ENCODE measurements at places on chromosomes 12 and 14.

DNA sequence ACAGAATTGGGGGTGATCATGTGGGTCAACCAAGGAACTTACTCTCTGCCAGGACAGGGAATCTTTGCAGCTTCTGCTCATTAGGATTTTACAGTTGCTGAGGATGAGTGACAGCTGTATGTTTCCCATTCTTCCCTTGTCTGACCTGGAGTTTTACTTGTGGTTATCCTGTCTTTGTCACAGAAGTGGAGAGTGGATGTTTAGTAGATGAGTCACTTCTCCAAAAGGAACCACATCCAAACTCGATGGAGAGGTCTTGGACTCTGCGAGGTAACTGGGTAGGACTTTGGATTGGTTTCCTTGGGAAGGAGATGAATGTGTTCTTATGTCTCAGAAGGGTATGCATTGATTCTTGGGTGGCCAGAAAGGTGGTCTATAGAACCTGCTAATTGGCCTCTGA lies 53.8 kb upstream of the USP44 start:
- no peak for DNase-seq

- DNase-seq = no peak
Observed at GRCh38 chr14:36217027-36217426, 40.5 kb upstream of the PTCSC3 start.

GRCh38 chr14:57287745-57288144 lies 19.0 kb downstream of the AP5M1 start:
- peak; percentile 74 for DNase-seq

GRCh38 chr12:20628226-20628787 lies 66.8 kb upstream of the SLCO1C1 start:
- no peak for DNase-seq

DNA sequence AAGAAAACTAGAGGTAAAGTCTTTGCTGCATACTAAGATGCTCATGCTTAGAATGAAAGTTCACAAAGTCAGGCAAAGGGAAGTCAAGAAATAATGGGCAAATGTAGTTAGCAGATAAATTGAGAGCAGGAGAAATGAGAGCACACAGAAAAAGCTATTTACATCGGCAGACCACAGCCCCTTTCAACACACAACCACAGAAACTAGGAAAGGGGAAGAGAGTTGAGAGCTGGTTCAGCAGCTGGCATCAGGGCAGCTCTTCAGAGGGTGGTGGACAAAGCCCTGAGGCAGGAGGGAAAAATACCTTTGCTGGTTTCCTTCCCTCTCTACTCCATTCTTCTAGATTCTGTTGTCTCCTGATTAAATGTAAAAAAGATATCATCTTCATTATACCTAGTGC lies 95.4 kb upstream of the ANO4 start:
- no peak for DNase-seq

DNA sequence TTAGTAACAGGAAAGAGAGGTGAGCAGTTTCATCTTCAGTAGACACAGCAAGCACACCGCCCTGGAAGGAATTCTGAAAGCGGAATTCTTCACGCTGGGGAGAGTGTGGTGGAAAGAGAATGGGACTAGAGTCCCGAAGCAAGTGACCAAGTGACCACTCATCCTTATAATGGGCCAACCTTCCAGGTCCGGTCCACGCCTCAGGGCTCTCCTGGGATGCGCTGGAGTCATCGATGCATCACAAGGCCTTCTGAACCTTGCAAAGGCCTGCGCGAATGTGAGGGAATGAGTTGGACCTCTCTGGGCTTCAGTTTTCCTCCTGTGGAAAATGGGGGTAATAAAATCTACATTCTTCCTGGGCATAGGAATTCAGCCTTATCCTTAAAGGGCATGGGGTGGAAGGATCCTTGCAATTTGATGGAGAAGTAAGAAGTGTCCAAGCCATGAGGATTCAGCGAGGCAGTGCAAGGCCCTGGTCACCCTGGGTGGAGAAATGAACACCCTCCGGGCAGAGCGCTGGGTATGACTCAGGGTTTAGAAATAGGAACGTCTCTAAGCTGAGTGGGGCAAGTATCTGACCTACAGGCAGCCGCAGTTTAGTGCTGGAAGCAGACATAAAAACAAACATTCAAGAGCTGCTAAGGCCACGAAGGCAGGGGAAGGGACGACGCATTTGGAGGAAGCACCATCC lies 97.7 kb downstream of the SETD3 start:
- no peak for DNase-seq

DNA sequence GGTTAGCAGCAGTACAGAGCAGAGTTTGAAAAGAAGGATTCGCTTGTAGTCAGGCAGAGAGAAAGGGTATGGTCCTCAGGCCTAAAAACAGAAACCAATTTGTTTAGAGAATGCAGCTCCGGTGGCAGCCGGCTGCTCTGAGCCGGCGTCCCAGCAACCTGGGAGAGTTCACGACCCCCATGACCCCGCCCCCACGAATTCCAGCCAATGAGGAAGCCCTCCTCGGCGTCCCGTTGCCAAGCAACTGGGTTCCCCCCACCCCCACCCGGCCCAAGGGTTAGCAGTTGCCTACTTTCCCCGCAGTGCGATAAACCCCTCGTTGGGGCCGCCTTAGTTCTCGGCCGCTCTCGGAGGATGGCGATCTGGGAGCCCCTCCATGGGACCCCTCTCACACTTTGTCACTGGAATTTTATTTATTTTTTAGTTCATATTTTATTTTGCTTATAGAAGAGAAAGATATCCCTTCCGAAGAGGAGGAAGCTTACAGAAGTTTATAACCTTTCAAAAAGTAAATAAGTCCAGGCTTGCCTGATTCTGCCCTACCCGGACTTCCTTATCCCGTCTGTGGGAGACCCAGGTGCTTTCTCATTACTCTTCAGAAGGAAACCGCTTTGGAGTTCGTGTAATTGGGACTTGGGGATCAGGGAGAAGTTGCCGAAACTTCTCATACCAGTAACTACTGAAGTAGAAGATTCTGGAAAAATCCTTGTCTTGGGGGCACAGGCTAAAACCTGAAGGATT lies at the start of gene CCDC60:
Gene CCDC60, plus strand, starts transcription at position 300 of the 741 bp plus-strand sequence. CDS start 448 bp downstream, outside the sequence.
- peak; percentile 6 for DNase-seq

DNA sequence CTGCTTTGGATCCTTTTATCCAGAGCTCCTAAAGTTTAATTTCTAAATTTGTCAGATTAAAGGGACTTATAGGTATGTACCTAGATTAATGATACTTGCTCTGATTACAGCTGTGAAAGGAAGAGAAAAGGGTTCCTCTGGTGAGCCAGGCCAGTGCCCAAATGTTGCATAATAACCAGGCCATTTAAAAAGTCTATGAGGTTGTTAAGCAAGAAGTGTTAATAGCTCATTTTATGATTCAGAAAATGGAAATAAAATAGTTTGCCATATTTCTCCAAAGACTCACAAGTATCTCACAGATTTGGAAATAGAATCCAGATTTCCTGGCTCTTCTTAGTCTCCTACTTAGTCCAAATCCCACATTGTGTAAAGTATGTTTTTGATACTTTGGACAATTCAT lies 67.6 kb downstream of the SLC38A6 start:
- no peak for DNase-seq

GRCh38 chr12:12441843-12442461 lies 85.1 kb downstream of the BORCS5 start:
- DNase-seq = peak; percentile 92

GRCh38 chr12:92136965-92137721 lies 8.5 kb downstream of the BTG1 start:
- DNase-seq = peak; percentile 72

DNA sequence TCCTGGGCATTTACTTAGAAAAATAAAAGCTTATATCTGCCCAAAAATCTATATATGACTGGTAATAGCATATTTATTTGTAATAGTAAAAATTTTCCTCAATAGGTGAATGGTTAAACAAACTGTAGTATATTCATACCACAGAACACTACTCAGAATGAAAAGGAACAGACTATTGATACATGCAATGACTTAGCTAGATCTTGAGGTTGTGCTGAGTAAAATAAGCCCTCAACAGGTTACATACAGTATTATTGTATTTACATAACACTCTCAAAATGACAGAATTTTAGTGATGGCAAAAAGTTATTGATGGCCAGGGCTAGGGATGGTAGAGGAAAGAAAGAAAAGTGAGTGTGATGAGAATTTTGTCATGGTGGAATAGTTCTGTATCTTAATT lies 178.4 kb downstream of the BMP4 start:
- no peak for DNase-seq

DNA sequence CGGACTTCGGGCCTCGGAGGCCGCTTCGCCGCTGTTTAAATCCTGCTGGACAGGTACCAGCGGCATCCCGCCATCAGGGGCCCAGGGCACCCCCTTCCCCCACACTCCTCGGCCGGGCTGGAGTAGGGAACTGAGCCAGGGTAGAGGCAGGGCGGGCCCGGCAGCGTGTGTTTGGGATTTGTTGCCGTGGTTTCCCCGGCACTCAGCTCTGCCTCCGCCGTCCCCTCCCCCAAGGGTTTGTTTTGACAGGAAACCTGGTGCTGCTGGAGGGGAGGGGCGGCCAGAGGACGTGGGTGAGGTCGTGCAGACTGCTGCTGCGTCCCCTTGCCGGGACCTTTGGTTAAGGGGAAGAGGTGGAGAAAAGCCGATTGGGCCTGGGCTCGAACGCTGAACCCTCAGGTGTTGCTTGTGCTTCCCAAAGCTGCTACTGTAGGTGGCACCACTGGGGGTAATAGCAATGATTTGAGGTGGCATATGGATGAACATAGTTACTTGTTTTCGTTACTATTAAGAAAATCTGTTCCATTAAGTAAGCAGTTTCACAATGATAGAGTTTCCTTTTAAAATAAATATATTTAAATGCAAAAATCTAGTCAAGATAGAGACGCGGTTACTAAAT lies 778 bp downstream of the TCP11L2 start:
- DNase-seq = peak; percentile 74

- no peak for DNase-seq
Observed at GRCh38 chr14:55701638-55702037, 121.6 kb downstream of the KTN1 start.

DNA sequence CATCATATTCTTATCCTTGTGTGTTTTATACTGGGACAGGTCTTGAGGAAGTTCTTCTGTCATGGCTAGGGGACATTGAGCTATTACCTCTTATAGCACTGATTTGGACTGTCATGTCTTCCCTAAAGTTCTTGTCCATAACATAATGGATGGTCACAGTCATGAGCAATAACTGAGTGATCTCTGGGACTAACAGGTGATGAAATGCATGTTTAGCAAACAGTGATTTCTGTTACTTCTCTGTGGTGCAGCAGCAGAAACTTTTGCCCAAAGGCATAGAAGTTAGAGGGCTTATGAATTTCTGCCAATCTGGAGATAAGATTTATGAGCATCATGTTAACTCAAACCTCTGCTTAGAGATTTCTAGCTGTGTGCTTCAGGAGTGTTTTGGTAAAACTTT lies 5.9 kb downstream of the ADIPOR2 start:
- no peak for DNase-seq

DNA sequence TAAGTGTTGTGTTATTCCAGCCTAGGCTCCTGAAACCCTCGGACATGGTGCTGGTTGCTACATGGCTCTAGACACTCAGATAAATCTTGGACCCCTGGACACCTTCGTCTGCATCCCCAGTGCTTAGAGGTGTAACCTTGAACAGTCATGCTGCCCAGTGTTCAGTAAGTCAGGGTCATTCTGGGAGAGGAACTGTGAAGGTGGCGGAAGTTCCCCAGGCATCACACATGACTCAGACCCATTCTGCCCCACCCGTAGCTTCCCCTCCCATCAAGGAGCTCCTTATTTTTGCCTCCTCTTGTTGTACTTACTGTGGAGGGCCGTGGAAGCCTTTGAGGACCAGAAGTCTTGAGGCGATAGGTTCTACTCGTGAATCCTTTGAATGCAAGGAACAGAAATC lies 18.1 kb upstream of the SSPN start:
- no peak for DNase-seq

GRCh38 chr12:10226731-10227130 lies 14.1 kb downstream of the GABARAPL1 start:
- DNase-seq = no peak

- no peak for DNase-seq
Observed at GRCh38 chr12:42282294-42282693, 43.6 kb downstream of the ZCRB1 start.

DNA sequence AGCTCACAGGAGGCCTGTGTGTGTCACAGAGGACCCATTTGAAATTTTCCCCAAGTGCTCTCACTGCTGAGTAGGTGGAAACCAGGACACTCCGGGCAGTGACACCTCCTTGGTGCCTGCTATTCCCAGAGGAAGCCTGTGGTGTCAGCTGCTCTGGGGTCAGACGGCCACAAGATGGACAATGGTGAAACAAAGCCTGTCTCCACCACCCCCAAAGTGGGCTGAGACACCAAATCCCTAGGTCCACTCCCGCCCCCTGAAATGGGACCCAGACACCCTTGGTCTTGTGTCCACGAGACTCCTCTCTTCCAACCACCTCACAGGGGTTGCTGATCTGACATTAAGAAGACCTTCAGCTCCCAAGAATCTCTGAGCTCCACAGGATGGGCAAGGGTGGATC lies 7.0 kb downstream of the KCNH3 start:
- DNase-seq = no peak

DNA sequence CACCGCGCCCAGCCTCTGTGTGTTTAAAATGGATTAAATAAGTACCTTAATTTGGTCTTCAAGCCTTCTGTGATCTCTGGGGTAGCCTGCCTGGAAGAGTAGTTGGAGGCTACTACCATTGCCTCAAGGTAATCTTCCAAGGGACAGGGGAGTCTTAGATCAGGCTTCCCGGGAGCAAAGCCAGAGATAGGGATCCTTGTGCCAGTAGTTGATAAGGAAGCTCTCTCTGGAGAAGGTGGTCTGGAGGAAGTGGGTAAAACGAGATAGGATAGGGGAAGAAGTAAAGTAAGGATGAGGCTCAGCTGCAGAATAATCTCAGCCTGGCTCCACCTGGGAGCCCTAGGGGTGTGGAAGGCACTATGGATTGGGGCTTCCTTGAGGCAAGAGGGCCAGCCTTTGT lies 38.5 kb downstream of the FOS start:
- no peak for DNase-seq

DNA sequence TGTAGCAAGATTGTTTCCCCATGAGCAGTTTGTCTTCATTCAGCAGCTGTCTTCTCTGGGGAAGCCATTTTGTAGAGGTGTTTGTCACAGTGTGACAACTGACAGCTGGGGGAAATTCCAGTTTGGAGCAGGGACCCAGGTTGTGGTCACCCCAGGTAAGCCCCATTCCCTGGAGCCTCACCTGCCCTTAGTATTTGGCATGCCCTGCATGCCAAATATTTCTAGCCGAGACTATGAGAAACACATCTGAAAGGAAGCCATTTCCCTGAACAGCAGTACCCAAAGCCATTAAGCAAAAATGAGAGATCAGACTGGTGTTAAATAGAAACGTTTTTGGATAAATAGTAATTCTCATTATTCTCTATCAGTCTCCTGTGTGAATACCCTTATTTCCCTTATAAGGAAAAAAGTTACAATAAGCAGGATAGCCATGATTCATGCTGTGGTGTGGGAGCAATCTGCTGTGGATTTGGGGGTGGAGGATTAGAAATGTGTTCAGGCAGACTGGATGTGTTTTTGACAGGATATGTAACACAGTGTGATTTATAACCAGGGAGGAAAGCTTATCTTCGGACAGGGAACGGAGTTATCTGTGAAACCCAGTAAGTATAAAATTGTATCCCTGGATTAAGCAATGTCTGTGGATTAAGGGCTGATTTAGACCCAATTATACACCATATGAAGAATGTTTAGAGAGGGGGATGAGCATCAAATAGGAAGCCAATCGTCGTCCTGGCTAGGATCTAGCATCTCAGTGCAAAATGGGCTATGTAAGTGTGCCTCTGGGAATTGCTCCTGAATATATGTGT lies 68.9 kb downstream of the DAD1 start:
- no peak for DNase-seq

All from erythroblast (primary cell).